Endothelial cell (in vitro differentiated cells): ENCODE measurements at places on chromosomes 16 and 17. TPM values are rescaled to one million over a fixed set of nuclear protein-coding genes. Genes with fewer than 3 reads are reported as not detected.
A peak's percentile ranks its signal among the peaks of the same experiment; 100 is the strongest.

The SLC9A5 gene
- total RNA-seq, result 17.2 TPM

The ZPBP2 gene
- total RNA-seq, result not detected

The SLC16A13 gene
- total RNA-seq, result 25.8 TPM

The CBFA2T3 gene
- total RNA-seq, result 1.6 TPM

The PRSS8 gene
- total RNA-seq, result 3.8 TPM

- H3K4me1 ChIP-seq, result peaks cover 27% of the 10 kb centered on the region
- H3K4me3 ChIP-seq, result peak overlapping the region; percentile 98
- H3K36me3 ChIP-seq, result peaks cover 5% of the 10 kb centered on the region
- DNase-seq, result no peak
Measured at GRCh38 chr16:67718668-67719047, 458 bp downstream of the GFOD2 start.

DNA sequence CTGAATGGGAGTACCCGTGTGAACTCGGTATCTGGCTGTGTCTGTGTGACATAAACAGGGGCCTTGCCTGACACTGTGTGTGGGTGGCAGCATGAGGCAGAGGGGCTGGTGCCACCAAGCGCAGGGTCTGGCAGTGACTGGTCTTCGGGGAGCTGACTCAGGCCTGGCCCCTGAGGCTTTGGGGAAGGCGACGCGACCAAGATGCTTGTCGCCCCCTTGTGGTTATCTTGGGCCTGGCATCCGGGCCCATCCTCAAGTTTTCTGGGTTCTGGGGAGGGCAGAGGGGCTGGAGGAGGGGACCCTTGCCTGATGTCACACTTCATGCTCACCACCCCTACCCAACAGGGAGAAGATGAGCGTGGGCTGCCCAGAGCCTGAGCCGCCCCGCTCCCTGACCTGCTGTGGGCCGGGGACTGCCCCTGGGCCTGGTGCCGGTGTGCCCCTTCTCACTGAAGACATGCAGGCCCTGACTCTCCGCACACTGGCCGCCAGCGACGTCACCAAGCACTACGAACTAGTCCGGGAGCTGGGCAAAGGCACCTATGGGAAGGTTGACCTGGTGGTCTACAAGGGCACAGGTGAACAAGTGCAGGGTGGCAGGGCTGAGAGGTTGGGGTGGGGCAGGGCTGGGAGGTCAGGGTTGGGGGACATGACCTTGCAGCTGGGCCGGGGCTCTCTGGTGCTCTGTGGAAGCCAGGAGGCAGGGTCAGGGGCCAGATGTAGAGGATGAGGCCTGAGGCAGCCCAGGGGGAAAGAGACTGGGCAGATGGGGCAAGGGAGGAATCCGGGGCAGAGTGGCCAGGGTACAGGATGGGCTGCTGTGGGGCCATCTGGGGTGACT, 24.9 kb downstream of the SBK1 start:
- peaks cover 3% of the 10 kb centered on the region for H3K4me1 ChIP-seq
- H3K27me3 ChIP-seq, result peaks cover 3% of the 10 kb centered on the region
- no peak overlapping the region for H3K4me3 ChIP-seq
- peaks cover 10% of the 10 kb centered on the region for H3K36me3 ChIP-seq
- DNase-seq, result peak; percentile 75
- no peak overlapping the region for H3K27ac ChIP-seq

- H3K4me3 ChIP-seq, result no peak overlapping the region
- peaks cover 7% of the 10 kb centered on the region for H3K4me1 ChIP-seq
- no peaks in the 10 kb centered on the region for H3K27me3 ChIP-seq
- H3K27ac ChIP-seq, result no peak overlapping the region
- DNase-seq, result no peak
Measured at GRCh38 chr17:54968988-54969332, 395 bp downstream of the STXBP4 start.

- peaks cover 28% of the 10 kb centered on the region for H3K36me3 ChIP-seq
- H3K4me1 ChIP-seq, result peaks cover 5% of the 10 kb centered on the region
- no peak for DNase-seq
- no peak overlapping the region for H3K27ac ChIP-seq
- peaks cover 9% of the 10 kb centered on the region for H3K27me3 ChIP-seq
Measured at GRCh38 chr17:80843741-80844156, 147.9 kb upstream of the CHMP6 start.

- no peak for DNase-seq
- no peak overlapping the region for H3K27ac ChIP-seq
- H3K4me3 ChIP-seq, result no peak overlapping the region
- no peaks in the 10 kb centered on the region for H3K4me1 ChIP-seq
Measured at GRCh38 chr17:1989135-1989534, 36.0 kb downstream of the RTN4RL1 start.

GRCh38 chr17:60165971-60166370, 16.2 kb downstream of the CA4 start:
- H3K4me1 ChIP-seq, result peaks cover 60% of the 10 kb centered on the region
- H3K27ac ChIP-seq, result no peak overlapping the region
- no peak for DNase-seq
- no peak overlapping the region for H3K4me3 ChIP-seq
- no peaks in the 10 kb centered on the region for H3K36me3 ChIP-seq

GRCh38 chr16:76801357-76801756, 389.6 kb upstream of the MON1B start:
- H3K27ac ChIP-seq, result no peak overlapping the region
- H3K36me3 ChIP-seq, result no peaks in the 10 kb centered on the region
- no peak overlapping the region for H3K4me3 ChIP-seq
- no peaks in the 10 kb centered on the region for H3K4me1 ChIP-seq

- no peak overlapping the region for H3K27ac ChIP-seq
- H3K4me1 ChIP-seq, result peaks cover 8% of the 10 kb centered on the region
- H3K36me3 ChIP-seq, result no peaks in the 10 kb centered on the region
Measured at GRCh38 chr16:70632273-70632672, 14.1 kb upstream of the IL34 start.

GRCh38 chr16:29811896-29812665, at the start of gene PRRT2:
TSS of gene PRRT2 (plus strand) at chr16:29812193. CDS start at chr16:29813055, 862 bp downstream.
- peaks cover 10% of the 10 kb centered on the region for H3K36me3 ChIP-seq
- H3K4me1 ChIP-seq, result peaks cover 57% of the 10 kb centered on the region
- DNase-seq, result peak; percentile 52
- peak within 1 kb of the TSS; percentile 86 for H3K4me3 ChIP-seq
- peaks cover 31% of the 10 kb centered on the region for H3K27me3 ChIP-seq
- H3K27ac ChIP-seq, result peak within 1 kb of the TSS; percentile 32

DNA sequence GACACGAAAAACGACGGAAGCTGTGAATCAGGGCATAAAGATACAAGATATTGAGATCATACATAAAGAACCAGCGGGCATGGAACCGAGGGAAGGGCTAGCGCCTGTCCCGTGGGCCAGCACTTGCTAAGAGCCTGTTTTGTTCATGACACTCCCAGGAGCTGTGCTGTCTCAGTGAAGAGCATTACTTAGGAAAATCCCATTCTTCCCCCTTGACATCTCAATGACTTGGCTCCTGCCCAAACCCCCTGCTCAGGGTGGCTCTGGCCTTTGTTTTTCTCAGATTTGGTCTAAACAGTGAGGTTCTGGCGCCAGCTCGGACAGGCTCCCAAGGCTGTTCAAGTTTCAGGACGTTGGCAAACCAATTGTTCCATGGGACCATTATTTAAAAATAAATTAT, 79.1 kb upstream of the SEC14L1 start:
- H3K36me3 ChIP-seq, result no peaks in the 10 kb centered on the region
- H3K4me1 ChIP-seq, result no peaks in the 10 kb centered on the region
- H3K27me3 ChIP-seq, result peaks cover 3% of the 10 kb centered on the region

DNA sequence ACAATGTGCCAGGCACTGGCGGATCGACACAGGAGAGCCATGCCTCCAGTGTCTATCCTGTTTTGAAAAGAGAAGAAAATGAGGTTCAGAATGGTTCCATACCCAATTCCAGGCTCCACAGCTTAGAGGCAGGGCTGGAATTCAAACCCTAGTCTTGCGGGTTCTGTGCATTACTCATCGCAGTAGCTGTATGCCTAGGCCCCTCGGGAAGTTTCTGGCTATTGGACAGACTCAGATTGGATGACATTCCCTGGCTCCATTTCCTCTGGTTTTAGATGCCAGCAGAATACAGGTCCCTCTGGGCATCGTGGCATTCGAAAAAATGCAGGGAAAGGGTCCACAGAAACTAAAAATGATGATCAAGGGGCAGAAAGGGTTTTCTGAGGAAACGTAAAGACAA, 184.7 kb downstream of the COPRS start:
- peaks cover 14% of the 10 kb centered on the region for H3K4me1 ChIP-seq
- H3K27me3 ChIP-seq, result no peaks in the 10 kb centered on the region
- H3K36me3 ChIP-seq, result no peaks in the 10 kb centered on the region
- no peak overlapping the region for H3K27ac ChIP-seq

DNA sequence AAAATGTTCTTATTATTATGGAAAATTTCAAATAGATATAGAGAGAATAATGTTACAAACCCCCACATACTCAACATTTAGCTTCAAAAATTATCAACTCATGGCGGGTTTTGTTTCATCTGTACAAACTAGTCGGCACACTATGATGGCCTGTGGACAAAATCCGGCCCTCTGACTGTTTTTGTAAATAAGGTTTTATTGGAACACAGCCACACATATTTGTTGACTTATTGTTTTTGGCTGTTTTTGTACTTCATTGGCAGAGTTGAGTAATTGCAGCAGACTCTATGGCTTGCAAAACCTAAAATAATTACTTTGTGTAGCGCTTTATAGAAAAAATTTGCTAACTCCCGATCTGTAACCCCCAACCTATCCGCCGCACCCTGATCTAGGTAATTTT, 41.4 kb upstream of the CLEC18A start:
- peaks cover 1% of the 10 kb centered on the region for H3K27me3 ChIP-seq
- no peak for DNase-seq
- no peak overlapping the region for H3K4me3 ChIP-seq
